Stimulated activated CD4-positive, alpha-beta T cell treated with anti-CD3 and anti-CD28 coated beads, Interleukin-1b, Interleukin-23, amount 100 ng/mL, for 4 hours (primary cell): ENCODE measurements at places on chromosomes 7 and 10.

DNA sequence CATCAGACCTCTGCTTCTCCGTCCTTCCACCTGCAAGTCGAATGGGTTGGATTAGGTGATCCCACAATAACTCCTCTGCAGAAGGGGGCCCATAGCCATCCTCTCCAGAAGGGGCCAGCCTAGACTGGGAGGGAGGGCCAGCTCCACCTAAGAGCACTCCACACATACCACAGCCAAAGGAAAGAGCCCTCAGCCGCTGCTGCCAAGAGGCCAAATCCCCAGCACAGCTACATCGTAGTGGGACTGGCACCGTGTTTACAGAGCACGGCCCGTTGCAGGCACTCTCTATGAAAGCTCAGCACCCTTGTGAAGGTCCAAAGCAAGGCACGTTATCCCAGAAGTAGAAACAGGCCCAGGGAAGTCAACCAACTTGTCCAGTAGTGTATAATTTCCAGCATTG is 5.4 kb downstream of the KCNH2 start:
- no peak for DNase-seq

GRCh38 chr10:114389426-114389825 is 14.9 kb downstream of the AFAP1L2 start:
- no peak for DNase-seq

- DNase-seq: no peak
Observed at GRCh38 chr10:63384001-63384400, 81.8 kb downstream of the JMJD1C start.

DNA sequence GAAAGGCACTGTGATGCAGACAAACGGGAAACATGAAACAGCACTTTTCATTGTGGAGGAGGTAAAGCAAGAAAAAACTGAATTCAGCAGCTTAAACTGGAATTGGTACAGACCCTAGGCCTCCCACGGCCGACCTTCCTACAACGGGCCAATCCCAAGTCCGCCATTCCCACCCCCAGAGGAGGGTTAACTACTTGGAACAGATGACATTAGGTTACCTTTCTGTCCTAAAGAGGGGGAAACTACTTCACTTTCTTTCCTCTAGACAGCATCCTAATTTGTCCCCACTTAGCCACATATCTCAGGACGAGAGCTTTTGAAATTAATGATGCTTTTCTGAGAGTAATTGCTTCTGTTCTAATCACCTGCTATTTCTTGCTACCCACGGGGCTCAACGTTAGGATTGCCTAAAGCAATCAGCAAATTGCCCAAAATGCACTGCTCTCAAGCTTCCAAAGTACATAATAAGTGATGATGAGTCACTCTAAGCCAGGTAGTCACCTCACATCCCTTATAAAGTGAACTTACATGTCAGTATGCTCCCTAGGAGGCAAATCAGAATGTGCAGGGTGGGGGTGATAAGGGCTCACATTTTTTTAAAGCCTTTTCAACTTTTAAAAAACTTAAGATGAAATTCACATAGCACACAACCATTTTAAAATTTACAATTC is 36.7 kb downstream of the LSM5 start:
- DNase-seq: no peak

- DNase-seq: no peak
Observed at GRCh38 chr7:105719395-105719794, 138.1 kb upstream of the EFCAB10 start.

- no peak for DNase-seq
Observed at GRCh38 chr10:124342136-124342820, 76.4 kb downstream of the OAT start.

DNA sequence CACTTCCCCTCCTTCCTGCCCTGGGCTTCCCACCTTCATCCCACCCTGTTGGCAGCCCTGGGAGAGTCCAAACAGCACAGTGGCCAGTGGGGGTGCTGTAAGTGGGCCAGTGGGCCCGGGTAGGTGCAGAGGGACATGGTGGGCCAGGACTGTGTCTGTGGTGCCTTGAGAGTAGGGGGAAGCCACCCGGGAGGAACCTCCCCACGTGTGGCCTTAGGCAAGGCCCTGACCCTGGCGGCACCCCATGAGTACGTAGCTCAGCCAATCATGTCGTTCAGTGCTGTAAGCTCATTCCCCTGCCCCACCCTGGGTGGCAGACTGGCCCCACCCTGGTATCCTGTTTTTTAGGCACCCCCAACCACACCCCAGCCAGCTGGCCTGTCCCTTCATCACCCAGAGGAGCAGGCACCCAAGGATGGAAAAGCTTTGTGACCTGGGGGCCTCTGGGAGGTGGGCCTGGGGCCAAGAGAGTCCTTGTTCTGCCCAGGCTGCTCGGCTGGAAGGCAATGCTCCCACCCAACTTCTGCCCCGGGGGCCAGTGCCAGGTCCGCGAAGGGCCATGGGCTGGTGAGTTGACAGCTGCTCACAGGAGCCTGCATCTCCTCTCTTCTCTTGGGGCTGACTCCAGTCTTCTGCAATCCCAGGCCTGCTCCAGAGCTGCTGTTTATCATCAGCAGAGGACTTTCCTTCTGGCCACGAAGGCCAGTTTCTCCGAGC is 41.6 kb downstream of the TSPAN15 start:
- DNase-seq: no peak

GRCh38 chr7:24572393-24572996 is 757 bp upstream of the PALS2 start:
- DNase-seq: no peak

GRCh38 chr10:112565434-112566053 is 118.5 kb downstream of the VTI1A start:
- DNase-seq: no peak

- no peak for DNase-seq
Observed at GRCh38 chr10:418894-419293, 270.6 kb downstream of the DIP2C start.

DNA sequence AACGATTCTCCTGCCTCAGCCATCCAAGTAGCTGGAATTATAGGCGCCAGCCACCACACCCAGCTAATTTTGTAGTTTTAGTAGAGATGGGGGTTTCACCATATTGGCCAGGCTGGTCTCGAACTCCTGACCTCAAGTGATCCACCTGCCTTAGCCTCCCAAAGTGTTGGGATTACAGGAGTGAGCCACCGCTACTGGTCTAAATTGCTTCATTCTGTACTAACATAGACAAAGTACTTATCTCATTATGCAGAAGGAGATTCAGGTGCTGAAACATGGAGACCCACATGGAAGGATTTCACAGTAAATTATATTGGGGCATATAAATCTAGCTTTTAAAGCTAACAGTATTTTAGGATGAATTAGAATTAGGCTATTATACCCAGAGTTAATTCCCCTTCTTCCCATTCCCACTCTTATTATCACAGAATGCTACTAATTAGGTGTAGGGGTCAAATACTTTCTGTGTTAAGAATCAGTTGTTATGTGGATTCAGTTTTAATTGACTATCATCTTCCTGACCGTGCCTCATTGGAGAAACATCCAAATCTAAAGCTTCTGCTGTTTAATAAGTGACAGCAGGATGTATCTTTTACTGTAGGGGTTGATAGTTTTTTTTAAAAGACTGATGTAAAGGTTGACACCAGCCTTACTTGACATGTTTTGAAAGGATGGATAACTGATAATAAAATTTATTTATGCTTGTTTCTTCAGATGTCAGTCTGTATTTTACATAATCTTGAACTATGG is 27.2 kb downstream of the ADK start:
- no peak for DNase-seq

- no peak for DNase-seq
Observed at GRCh38 chr10:73340121-73340520, 18.5 kb downstream of the CFAP70 start.

DNA sequence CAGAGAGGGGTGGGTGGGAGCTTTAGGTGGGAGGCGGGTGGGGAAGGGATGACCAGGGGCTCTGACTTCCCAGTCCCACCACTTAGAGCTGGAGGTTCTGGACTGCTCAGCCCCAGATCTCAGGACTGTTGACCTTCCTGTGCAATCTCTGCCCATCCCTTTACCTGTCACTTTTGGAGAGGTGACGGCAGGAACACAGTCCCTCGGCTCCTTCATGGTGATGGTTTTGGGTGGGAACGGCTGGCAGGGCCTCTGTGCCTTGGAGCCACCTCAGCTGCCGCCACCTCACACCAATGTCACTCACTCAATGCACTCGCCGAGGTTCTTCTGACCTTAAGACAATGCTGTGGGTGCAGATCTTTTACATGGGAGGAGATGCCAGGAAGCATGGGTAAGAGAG is 49.0 kb downstream of the TMEM270 start:
- DNase-seq: no peak

DNA sequence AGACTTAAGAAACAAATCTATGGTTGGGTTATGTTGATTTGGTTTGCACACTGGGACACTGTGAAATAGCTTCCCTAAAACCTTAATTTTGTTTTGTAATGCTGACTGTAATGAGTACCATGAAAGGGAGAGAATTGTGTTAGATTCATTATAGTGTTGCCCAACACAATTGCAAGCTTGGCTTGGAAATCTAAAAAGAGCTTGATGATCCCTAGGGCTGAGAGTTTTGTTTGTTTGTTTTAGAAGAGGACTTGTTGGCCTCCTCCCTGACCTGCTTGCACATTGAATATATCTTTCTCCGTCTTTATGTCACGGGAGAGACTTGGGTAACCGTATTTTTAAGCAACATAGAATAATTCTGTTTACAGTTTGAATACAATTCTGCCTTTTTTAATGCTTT is 410.1 kb downstream of the ARL4A start:
- DNase-seq: no peak

GRCh38 chr7:139725077-139725476 is 52.7 kb downstream of the HIPK2 start:
- no peak for DNase-seq

- peak; percentile 34 for DNase-seq
Observed at GRCh38 chr10:12902135-12902572, 99.4 kb downstream of the CCDC3 start.

- no peak for DNase-seq
Observed at GRCh38 chr7:81482600-81483186, 287.2 kb downstream of the HGF start.

- DNase-seq: no peak
Observed at GRCh38 chr7:2990949-2991470, 52.7 kb downstream of the CARD11 start.

DNA sequence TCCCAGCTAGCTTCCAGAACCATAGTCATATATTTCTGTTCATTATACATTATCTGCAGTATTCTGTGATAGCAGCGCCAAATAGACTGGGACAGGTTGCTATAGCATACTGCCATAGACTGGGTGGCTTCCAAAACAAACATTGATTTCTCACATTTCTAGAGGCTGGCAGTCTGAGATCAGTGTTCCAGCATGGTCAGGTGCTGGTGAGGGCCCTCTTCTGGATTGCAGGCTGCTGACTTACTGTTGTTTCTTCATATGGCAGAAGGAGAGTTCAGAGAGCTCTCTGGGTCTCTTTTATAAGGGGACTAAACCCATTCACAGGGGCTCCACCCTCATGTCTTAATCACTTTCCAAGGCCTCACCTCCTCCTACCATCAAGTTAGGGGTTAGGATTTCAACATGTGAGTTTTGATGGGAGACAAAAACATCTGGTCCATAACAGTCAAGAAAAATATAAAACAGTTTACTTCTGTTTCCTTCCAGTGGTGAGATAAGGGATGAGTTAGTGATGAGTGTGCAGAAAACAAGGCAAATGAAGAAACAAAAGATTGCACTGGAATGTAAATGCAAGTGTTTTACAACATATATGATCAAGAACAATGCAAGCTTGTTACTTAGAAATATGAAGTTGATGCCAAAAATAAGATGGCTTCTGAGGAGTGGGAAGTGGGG is 399.0 kb upstream of the C7orf33 start:
- DNase-seq: no peak

DNA sequence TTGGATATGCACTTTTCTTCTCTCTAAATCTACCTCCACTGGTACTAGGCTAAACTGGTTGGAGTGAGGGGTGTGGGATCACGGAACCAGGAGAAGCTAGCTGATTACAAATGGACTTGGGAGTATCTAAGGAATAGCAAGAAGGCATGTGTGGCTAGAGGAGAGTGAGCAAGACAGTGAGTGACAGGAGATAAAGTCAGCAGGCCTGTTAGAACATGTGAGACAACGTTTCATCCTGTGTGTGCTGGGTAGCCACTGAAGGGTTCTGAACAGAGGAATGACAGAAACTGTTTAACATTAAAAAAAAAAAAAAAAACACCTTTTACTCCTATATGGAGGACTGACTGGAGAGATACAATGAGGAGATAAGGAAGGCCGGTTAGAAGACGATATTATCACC is 51.7 kb downstream of the ZNF438 start:
- no peak for DNase-seq

GRCh38 chr10:132946806-132947546 is 4.6 kb upstream of the CFAP46 start:
- no peak for DNase-seq
